Stimulated activated CD8-positive, alpha-beta memory T cell treated with anti-CD3 and anti-CD28 coated beads, Interleukin-4, amount 100 ng/mL, for 1 hour (primary cell): ENCODE measurements at places on chromosomes 2 and 18.

GRCh38 chr2:188291617-188292347 lies at the start of gene GULP1:
TSS of gene GULP1 (plus strand) at chr2:188291874. CDS start at chr2:188477703, 185,829 bp downstream.
- no peak for DNase-seq

DNA sequence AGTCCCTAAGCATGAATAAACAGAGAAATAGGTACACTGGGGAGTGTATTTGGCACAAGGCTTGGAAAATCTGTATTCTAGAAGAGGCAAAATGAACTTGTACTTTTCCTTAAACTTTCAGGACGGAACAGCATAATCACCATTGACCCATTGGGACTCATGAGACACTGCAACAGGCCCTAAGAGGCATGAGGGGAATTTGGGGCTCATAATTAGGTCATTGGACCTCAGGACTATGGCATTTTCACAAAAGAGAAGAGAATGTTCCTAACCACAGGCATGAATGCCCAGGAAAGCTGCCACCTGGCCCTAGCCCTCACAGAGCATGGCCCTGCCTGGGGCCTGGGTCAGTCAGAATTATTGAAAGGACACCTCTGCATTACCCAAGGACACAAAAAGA lies 67.9 kb upstream of the PIK3C3 start:
- no peak for DNase-seq

- DNase-seq = no peak
Measured at GRCh38 chr18:64097497-64097896, 51.4 kb downstream of the LINC00305 start.

- DNase-seq = no peak
Measured at GRCh38 chr18:25351280-25351775, 638 bp downstream of the ZNF521 start.

DNA sequence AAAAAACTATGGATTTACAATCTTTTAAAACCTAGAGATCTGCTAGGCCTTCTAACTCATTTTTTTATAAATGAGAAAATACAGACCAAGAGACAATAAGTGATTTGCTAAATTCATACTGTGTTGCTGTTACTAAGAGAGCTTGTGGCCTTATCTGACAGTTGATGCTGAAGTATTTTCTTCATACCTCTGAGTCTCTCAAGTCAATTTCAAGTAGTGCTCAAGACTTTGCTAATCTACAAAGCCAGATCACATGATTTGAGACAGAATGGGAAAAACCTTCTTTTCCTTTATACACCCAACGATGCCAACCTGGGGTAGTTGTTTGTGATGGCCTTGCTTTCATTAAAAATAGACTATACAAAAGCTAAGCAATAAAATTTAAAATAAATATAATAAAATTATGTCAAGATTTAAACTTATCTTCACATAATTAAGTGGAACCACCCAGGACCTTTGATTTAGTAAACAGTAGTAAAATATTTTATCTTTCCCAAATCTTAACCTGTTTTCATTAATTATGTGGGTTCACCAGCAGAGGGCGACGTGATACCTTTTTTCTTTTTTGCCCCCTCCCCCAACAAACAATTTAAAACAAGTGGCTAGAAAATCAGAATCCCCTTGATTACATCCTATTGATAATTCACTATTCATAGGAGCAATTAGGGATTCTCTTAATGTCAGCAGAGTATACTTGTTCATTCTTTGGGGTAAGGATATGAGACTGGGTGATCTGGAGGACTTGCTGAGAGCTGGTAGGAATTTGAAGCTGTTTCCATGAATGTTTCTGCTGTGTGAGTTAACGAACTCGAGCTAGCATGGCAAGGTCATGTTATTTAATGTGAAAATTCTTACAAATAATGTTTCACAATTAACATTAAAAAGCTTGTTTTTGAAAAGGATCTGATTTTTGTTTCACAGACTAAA lies 49.6 kb upstream of the SLC5A7 start:
- no peak for DNase-seq

GRCh38 chr2:129443865-129444739 lies 535.4 kb upstream of the RAB6C start:
- no peak for DNase-seq

DNA sequence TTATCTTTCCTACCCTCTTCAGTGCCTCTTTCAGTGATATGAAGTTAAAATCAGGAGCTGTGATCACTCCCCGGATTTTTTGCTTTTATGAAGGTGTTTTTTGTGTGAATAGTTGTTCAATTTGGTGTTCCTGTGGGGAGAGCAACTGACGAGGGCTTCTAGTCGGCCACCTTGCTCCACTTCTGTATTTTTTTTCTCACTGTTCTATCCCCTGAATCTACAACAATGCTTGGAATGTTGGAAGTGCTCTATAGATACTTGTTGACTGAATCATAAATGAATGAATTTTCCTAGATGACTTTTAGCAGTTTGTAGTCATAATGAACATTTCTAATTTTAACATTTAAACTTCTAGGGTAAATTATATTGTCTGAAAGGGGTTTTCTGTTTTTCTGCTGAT lies 247.3 kb downstream of the ZNF385B start:
- DNase-seq = no peak
